ENCODE measurements at places on chromosomes 2 and 18. TPM values are rescaled to one million over a fixed set of nuclear protein-coding genes. Genes with fewer than 3 reads are reported as not detected.

Gene PER2
- 65.2 TPM for total RNA-seq

Gene ALKAL2
- total RNA-seq: not detected

Gene TWSG1
- total RNA-seq: 8.6 TPM

Gene INPP5D
- total RNA-seq: 33.9 TPM

Gene CCDC85A
- total RNA-seq: 1.1 TPM

Gene TNFRSF11A
- total RNA-seq: 42.6 TPM

Gene IL1RN
- total RNA-seq: 42.7 TPM

- no peak for DNase-seq
- no peak overlapping the region for H3K27ac ChIP-seq
- no peaks in the 10 kb centered on the region for H3K27me3 ChIP-seq
- peaks cover 4% of the 10 kb centered on the region for H3K36me3 ChIP-seq
Observed at GRCh38 chr2:168712053-168712452, 90.4 kb upstream of the NOSTRIN start.

DNA sequence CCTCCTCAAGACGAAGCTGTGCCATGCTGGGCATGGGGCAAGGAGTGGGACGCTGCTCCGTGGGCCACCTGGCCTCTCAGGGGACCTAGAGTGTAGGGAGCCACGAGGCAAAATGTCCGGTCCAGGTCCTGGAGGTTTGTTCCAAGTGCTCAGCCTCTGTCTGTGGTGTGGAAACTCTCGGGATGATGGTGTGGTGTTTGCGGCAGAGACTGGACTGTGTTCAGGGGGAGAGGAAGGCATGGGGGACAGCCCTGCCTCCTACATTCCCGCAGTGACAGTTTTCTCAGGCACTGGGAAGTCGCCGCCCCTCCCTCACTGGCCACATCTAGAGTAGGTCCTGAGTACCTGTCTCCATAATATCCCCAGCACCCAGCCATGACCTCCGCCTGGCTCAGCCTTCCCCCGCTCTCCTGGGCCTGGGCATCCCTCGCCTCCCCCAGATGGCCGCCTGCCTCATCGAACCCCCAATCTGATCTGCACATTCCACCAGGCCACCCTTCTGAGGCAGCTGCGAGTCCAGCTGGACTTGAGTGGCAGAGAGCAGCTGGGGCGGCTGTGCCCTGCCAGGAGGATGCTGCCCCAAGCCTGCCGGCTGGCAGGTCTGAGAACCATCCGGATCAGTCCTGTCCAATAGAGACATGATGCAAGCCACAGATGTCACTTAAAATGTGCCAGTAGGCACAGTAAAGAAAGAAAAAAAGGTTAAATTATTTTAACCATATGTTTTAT lies 6.2 kb downstream of the KCNIP3 start:
- no peak for DNase-seq
- H3K4me3 ChIP-seq: no peak overlapping the region
- no peaks in the 10 kb centered on the region for H3K27me3 ChIP-seq
- H3K36me3 ChIP-seq: no peaks in the 10 kb centered on the region
- no peak overlapping the region for H3K27ac ChIP-seq

GRCh38 chr2:159249990-159250715 lies 36.4 kb downstream of the WDSUB1 start:
- H3K27me3 ChIP-seq: no peaks in the 10 kb centered on the region
- H3K4me3 ChIP-seq: no peak overlapping the region
- no peaks in the 10 kb centered on the region for H3K4me1 ChIP-seq
- peaks cover 20% of the 10 kb centered on the region for H3K36me3 ChIP-seq

DNA sequence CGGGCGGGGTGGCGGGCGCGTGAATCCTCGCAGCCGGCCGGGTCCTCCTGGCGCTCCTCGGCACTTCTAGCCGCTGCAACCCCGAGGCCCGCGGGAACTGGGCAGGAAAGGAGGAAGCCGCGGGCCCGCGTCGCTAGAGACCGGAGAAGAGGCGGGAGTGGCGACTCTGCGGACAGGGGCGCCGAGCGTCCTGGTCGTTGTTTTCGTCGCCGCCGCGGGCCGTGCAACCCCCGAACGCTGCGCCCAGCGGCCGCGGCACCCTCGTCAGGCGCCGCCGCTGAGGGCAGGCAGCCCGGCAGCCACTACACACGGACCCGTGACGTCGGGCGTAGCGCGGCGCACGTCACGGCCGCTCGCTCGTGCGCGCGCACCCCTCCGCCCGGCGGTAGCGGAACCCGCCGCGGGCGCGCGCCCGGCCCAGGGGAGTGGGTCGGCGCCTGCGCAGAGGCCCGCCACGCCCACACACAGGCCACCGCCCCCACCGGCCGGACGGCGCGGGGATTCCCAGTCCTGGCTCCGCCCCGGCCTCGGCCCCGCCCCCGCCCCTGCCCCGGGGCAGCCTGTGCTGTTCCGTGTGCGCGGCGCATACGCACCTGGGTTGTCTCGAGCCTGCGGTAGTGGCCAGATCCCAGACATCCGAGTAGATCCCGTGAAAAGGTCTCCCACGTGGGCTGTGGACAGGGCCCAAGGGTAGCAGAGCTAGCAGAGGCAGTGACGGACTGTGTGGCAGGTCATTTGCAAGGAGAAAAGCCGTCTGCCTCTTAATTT lies at the start of gene MAP3K2:
Gene MAP3K2, minus strand, starts transcription at position 321 of the 768 bp plus-strand sequence. CDS start 44,846 bp downstream, outside the sequence.
- H3K27me3 ChIP-seq: no peaks in the 10 kb centered on the region
- H3K4me1 ChIP-seq: peaks cover 3% of the 10 kb centered on the region

GRCh38 chr2:125085904-125086303 lies 1060.8 kb downstream of the CNTNAP5 start:
- no peak overlapping the region for H3K27ac ChIP-seq
- H3K4me1 ChIP-seq: no peaks in the 10 kb centered on the region
- no peaks in the 10 kb centered on the region for H3K36me3 ChIP-seq

- H3K27ac ChIP-seq: no peak overlapping the region
- DNase-seq: no peak
- no peaks in the 10 kb centered on the region for H3K4me1 ChIP-seq
- no peaks in the 10 kb centered on the region for H3K27me3 ChIP-seq
Observed at GRCh38 chr2:98158305-98158704, 71.3 kb downstream of the VWA3B start.

DNA sequence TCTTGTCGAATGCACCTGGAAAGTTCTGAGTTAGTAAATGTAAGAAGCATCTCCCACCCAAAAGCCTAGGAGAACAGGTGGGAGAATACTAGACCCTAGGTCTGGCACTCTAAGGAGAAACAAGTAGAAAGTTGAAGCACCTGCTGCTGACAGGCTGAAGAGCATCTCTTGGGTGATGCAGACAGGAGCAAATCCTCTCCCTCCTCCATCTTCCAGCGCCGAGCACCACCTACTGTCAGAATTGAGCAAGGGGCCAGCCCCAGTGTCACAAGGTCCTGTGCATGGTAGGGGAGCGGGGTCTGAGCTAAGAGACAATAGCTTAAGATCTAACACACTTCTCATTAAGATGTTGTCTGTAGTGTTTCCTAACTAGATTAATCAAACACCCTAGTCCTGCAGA lies 52.9 kb downstream of the HK2 start:
- no peak for DNase-seq
- no peaks in the 10 kb centered on the region for H3K4me1 ChIP-seq
- H3K27me3 ChIP-seq: no peaks in the 10 kb centered on the region
- no peaks in the 10 kb centered on the region for H3K36me3 ChIP-seq

DNA sequence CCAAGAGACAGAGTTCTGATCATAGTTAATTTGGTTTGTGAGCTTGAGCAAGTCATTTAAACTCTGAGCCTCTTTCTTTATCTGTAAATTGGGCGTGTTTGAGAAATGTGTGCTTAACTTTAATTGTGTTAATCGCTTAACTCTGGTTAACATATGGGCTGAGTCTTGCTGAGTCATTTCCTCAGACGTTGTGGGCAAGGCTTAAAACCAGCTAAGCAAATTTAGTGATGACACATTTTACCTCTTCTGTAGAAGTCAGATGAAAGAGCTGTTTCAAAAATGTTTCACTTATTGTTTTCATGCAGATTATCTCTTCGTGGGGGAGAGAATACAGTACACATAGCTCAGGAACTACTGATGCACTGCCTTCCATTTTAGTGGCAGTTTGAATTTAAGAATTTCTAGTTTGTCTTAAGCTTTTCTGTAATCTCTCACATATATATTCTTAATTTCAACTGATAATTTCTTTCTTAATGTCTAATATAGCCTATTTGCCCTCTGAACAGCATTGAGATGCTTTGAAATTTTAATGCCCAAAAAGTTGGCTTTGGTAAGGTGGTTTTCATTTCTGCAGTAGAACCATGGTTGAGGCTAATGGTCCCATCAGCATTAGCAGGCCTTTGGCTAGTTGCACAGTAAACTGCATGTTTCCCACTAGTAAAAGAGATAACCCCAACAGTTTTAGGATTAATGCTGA lies 34.9 kb downstream of the RAB10 start:
- no peak overlapping the region for H3K4me3 ChIP-seq
- H3K27me3 ChIP-seq: no peaks in the 10 kb centered on the region
- no peaks in the 10 kb centered on the region for H3K36me3 ChIP-seq
- peak; percentile 64 for DNase-seq
- no peak overlapping the region for H3K27ac ChIP-seq

GRCh38 chr2:231900972-231901371 lies 25.2 kb downstream of the NPPC start:
- H3K27ac ChIP-seq: no peak overlapping the region
- H3K4me1 ChIP-seq: no peaks in the 10 kb centered on the region
- H3K4me3 ChIP-seq: no peak overlapping the region

DNA sequence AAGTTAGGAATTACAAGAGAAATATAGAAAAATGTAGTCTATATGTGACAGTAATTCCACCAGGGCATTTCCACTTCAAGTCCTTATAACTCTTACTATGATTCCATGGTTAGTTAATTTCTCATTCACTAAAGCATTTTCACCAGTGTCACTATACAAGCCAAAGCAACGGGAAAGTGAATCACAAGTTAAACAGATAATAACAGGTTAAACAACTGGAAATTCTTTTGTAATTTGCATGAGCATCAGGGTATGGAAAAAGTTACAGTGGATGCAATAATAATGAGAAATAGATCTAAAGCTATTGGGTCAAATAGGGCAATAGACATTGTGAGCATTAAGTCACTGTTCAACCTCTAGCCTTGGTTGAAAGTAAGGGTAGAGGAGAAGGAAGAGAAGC lies 88.9 kb upstream of the ST6GAL2 start:
- no peak for DNase-seq
- no peaks in the 10 kb centered on the region for H3K27me3 ChIP-seq
- no peak overlapping the region for H3K4me3 ChIP-seq
- H3K4me1 ChIP-seq: no peaks in the 10 kb centered on the region
- no peak overlapping the region for H3K27ac ChIP-seq
- H3K36me3 ChIP-seq: no peaks in the 10 kb centered on the region

GRCh38 chr18:49548229-49548636 lies 13.6 kb upstream of the LIPG start:
- no peak for DNase-seq
- H3K27me3 ChIP-seq: no peaks in the 10 kb centered on the region
- no peaks in the 10 kb centered on the region for H3K4me1 ChIP-seq
- no peak overlapping the region for H3K4me3 ChIP-seq
- no peaks in the 10 kb centered on the region for H3K36me3 ChIP-seq

- no peaks in the 10 kb centered on the region for H3K4me1 ChIP-seq
- no peak overlapping the region for H3K27ac ChIP-seq
- H3K4me3 ChIP-seq: no peak overlapping the region
- no peaks in the 10 kb centered on the region for H3K27me3 ChIP-seq
Observed at GRCh38 chr18:22257022-22257543, 87.7 kb downstream of the GATA6 start.

GRCh38 chr2:199490049-199490448 lies 32.3 kb upstream of the SATB2 start:
- no peaks in the 10 kb centered on the region for H3K36me3 ChIP-seq
- no peak overlapping the region for H3K4me3 ChIP-seq
- H3K4me1 ChIP-seq: no peaks in the 10 kb centered on the region
- no peak for DNase-seq
- no peaks in the 10 kb centered on the region for H3K27me3 ChIP-seq

GRCh38 chr2:112889976-112890375 lies 21.0 kb upstream of the IL37 start:
- no peak for DNase-seq
- H3K36me3 ChIP-seq: no peaks in the 10 kb centered on the region
- H3K27ac ChIP-seq: no peak overlapping the region
- H3K4me3 ChIP-seq: no peak overlapping the region
- H3K27me3 ChIP-seq: no peaks in the 10 kb centered on the region

DNA sequence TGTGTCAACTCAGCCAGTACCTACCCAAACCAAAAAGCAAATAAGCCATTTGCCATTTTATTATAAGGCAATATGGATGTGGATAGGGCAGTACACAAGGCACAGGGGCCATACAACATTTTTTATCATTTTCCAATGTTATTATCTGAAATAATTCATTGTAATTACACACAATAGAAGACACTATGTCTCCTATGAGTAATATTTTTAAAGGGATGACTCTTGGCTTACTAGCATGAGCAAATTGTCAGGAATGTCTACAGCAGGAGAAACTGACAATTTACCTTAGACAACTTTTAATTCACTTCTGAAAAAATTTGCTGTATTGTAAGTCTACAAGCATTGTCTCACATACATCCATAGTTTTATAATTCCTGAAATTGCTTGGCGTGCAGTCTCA lies 1193.9 kb upstream of the CELF4 start:
- no peak overlapping the region for H3K27ac ChIP-seq
- no peaks in the 10 kb centered on the region for H3K27me3 ChIP-seq
- DNase-seq: no peak
- no peaks in the 10 kb centered on the region for H3K36me3 ChIP-seq

DNA sequence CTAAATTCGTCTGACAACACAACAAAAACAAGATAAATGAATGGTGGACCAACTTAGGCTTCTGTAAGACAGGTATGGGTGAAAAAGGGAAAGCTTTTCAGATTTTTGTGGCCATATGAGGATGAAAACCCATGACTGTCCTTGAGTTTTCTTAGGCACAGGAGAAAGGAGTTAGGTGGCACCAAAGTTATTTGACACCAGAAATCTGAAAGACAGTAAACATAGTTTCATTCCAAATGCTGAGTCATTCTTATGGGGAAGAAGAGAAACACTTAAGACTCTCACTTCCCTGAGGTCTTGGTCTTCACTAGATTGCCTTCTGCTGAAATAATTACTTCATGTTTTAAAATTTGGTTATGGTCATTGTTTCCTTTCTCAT lies 5.2 kb upstream of the GPD2 start:
- H3K4me3 ChIP-seq: no peak overlapping the region
- H3K27me3 ChIP-seq: no peaks in the 10 kb centered on the region
- no peak overlapping the region for H3K27ac ChIP-seq
- H3K4me1 ChIP-seq: peaks cover 8% of the 10 kb centered on the region

GRCh38 chr2:195818526-195818925 lies 161.5 kb downstream of the SLC39A10 start:
- no peaks in the 10 kb centered on the region for H3K4me1 ChIP-seq
- H3K27ac ChIP-seq: no peak overlapping the region
- no peak overlapping the region for H3K4me3 ChIP-seq
- peak; percentile 57 for DNase-seq
- no peaks in the 10 kb centered on the region for H3K36me3 ChIP-seq
- no peaks in the 10 kb centered on the region for H3K27me3 ChIP-seq
